Pancreas (tissue), 10 donors: ENCODE measurements at places on chromosomes 4 and X.

- DNase-seq: no peak
Observed at GRCh38 chr4:15864651-15865566, 73.6 kb downstream of the FGFBP1 start.

GRCh38 chr4:46270986-46271596, 118.8 kb downstream of the GABRA2 start:
- no peak for DNase-seq

DNA sequence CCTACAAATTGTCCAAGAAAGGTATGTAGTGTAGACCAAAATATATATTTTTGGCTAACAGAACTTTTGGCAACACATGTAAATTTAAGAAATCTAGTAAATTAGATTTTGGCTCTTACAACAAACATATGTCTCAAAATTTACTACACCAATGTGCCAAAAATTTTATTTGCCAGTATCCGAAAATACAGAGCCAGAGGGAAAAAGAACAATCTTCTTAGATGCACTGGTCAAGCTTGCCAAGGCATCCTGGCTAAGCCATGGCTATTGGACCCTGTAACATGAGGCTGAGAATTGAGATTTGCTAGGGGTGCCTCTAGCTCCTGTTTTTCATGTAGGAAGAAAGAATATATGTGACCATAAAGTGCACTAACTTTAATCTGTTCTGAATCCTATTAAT, 91.8 kb downstream of the GABRG1 start:
- no peak for DNase-seq

DNA sequence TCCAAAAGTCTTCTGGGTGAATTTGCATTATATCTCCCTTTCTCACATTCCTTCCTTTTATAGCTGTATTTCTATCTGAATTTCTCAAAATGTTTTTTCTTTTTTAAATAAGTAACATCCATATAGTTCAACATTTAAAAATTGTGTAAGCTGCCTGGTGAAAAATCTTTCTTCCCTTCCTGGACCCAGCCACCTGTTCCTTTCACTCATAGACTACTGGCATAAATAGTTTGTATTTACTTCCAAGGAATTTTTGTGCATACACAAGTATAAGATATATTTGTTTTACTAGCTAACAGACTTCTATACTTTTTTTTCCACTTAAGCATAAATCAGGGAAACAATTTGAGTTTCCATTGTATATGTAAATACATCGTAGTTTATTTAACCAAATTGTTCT, 35.7 kb downstream of the PACRGL start:
- DNase-seq: no peak

GRCh38 chr4:137993232-137993631, 248.9 kb downstream of the SLC7A11 start:
- no peak for DNase-seq
